Thyroid gland (tissue), 4 donors: ENCODE measurements at places on chromosomes 7 and 10. TPM values are rescaled to one million over a fixed set of nuclear protein-coding genes. Genes with fewer than 3 reads are reported as not detected.

The UFSP1 gene
- 9.1 TPM for total RNA-seq

The CREM gene
- 51.7 TPM for total RNA-seq

The CNNM1 gene
- total RNA-seq = 0.67 TPM

The FRMPD2 gene
- 0.81 TPM for total RNA-seq

The HTR5A gene
- total RNA-seq = not detected

GRCh38 chr10:33327751-33328150, 6.7 kb downstream of the NRP1 start:
- peaks cover 4% of the 10 kb centered on the region for H3K36me3 ChIP-seq
- no peak overlapping the region for H3K27ac ChIP-seq
- no peaks in the 10 kb centered on the region for H3K27me3 ChIP-seq
- H3K4me1 ChIP-seq = peaks cover 14% of the 10 kb centered on the region
